ENCODE measurements at places on chromosomes 16 and 17.

DNA sequence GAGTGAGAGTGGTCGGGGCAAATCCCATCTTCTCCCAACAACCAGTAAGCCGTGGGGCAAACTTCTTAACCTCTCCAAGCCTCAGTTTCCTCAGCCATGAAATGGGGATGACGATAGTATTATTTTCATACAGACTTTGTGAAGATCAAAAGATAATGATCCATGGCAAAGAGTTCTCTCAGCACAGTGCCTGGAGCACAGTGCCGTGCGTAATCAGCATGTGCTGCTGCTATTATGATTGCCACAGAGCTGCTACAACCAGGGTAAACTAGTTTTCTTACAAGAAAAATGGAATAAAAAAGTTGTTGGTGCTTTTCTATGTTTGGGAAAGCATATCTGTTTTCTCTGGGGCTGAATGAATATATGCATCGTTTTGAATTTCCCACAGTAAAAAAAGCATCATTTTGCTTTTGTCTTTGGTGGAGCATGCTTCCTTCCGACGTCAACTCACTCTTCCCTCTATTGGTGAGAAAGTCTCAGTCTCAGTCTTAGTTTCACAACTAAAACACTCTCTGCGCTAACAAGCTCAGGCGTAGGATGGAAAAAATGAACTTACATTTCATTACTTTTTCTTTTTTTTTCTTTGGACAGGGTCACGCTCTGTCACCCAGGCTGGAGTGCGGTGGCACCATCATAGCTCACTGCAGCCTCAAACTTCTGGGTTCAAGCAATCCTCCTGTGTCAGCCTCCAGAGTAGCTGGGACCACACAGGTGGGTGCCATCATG is 37.2 kb downstream of the CDK5R1 start:
- DNase-seq, result no peak

GRCh38 chr16:51147776-51148677 is 3.0 kb downstream of the SALL1 start:
- DNase-seq, result no peak

DNA sequence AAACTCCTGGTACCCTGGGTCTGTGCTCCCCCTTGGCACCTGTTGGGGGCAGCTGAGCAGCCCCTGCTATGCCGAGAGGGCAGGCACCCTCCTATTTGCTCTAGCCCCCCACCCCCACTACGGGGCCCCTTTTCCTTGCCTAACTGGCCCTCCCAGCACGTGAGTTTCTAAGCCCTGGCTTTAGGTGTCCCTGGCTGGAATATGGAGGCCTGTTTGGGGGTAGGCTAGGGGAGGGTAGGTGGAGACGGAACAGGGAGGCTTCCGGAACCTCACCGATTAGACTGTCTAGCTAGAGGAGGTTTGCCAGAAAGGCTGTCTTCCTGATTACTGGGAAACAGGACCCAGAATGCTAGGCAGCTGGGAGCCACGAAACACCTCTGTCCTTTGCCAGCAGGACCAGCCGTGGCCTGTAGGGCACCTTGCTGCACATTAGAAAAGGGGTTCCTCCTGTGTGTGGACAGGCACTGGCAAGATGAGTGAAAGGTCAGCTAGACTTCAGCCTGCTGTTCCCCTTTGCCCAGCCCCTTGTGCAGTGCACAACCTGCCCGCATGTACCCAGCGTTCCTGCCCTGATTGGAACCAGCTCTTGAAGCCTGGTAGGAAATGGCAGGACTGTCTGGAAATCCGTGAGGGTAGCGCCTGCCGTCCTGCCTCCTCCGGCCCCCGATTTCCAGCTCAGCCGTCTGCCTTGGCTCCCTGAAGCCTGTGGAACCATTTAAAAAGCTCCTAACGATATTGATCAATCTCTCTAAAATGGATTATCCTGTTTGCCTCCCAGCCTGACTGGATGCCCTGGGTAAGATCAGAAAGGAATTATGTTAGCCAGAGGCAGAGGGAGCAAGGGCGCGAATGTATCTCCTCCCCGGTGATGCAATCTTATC is 83.4 kb upstream of the GSE1 start:
- DNase-seq, result no peak

- no peak for DNase-seq
These were observed 167.2 kb downstream of the STX8 start for GRCh38 chr17:9408381-9408780.

- DNase-seq, result no peak
These were observed 11.1 kb downstream of the CANT1 start for GRCh38 chr17:78998311-78999055.

DNA sequence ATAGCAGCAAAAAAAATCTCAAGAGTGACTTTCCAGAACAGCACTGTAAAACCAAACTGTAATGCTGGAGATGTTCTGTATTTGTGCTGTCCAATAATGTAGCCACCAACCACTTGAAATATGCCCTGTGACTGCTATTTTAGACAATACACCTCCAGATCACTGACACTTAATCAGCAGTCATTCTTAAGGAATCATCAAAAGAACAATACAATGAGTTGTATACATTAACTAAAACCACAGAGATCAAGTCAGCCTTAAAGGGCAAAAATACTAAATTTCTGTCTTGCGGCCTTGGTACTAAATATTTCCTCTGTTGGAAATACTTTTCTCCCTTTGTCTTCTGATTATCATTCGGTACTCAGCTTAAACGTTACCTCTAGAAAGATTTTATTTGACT is 33.6 kb upstream of the ANKFY1 start:
- no peak for DNase-seq

GRCh38 chr17:29870836-29871465 is 59.1 kb downstream of the SSH2 start:
- no peak for DNase-seq

DNA sequence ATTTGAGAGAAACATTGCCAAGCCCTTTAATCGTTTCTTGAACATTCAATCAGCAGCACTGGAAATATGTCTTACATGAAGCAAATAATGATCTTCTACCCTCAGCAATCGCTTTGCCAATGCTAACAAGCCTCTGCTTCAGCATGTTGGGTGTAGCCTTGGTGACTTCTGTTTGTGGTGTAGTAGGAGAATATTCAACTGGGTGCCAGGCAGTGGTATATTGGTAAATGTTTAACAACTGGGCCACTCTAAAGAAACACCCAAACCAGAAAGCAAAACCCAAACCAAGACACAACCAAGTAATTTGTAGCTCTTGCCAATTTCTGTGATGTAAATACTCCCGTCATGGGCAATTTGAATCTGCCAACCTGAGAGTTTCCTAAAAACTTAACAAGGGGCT is 9.7 kb downstream of the CDH13 start:
- no peak for DNase-seq

DNA sequence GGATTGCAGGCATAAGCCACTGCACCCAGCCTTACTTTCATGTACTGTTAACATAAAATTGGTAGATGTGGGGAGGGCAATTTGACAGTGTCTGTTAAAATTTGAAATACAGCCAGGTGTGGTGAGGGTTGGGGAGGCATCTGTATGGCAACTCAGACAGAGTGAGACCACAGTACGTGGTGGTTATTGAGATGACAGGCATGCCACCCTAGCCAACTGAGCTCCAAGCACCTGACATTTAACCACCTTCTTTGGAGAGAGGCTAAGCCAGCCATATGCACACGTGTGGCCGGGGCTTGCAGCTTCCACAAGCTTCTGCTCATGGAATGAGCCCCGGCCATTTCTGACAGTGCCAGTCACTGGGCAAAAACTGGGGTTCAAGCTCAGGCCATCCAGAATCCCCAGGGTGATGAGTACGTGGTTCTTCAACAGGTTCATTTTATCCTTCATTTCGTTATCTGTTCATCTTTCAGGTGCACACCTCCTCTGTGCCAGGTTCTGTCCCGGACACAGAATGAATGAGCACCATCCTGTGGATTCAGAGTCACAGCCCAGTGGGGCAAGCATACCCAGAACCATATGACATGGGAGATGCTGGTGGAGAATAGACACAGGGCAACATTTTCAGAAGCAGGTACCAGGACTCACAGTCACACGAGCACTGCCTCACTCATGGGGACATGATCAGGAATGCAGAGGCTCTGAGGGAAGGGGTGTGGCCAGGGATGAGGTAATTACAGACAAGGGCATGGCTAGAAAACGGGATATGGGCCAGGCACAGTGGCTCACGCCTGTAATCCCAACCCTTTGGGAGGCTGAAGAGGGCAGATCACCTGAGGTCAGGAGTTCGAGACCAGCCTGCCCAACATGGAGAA is 36.2 kb downstream of the C16orf82 start:
- no peak for DNase-seq

GRCh38 chr16:83298541-83298940 is 509.2 kb upstream of the HSBP1 start:
- no peak for DNase-seq

All from NCI-H524 (cell line).